ENCODE measurements at places on chromosomes 11 and 22. TPM values are rescaled to one million over a fixed set of nuclear protein-coding genes. Genes with fewer than 3 reads are reported as not detected.

The MAPK8IP2 gene
- total RNA-seq = 0.29 TPM

The INPPL1 gene
- total RNA-seq = 40.7 TPM

The RIMBP3C gene
- total RNA-seq = 0.31 TPM

The SCGB2A2 gene
- not detected for total RNA-seq

The GTSE1 gene
- 13.5 TPM for total RNA-seq

The MAJIN gene
- not detected for total RNA-seq

The SLC7A4 gene
- total RNA-seq = not detected

The OVOL1 gene
- total RNA-seq = not detected

The CTTN gene
- 177 TPM for total RNA-seq

The LMO1 gene
- not detected for total RNA-seq

The H19 gene
- total RNA-seq = 0.23 TPM

The APOBEC3A gene
- not detected for total RNA-seq

The KRTAP5-8 gene
- not detected for total RNA-seq

The MPPED2 gene
- 1.8 TPM for total RNA-seq

Data from H4 (cell line).